ENCODE measurements at places on chromosomes 13 and 19.

GRCh38 chr13:45821811-45822210 lies 29.7 kb downstream of the SIAH3 start:
- no peak for DNase-seq

GRCh38 chr13:80386002-80386401 lies 45.1 kb upstream of the SPRY2 start:
- DNase-seq: no peak

DNA sequence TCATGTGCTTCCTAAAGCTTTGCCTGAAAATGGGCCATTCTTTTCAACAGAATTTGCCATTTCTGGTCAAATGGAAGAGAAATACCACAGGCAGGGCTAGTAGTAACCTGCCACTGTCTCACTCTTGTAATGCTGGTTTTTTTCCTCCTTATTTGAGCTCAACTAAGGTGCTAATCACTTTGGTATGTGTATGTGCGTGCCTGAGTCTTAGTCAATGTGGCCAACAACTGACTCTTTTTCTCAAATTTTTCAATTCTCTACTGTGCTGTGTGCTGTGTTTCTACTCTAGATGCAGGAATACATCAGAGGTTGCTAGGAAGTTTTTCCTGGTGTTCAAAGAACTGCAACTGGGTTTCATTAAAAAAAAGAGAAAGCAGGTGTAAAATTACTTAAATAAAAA lies 870.2 kb downstream of the EFNB2 start:
- DNase-seq: peak; percentile 69

DNA sequence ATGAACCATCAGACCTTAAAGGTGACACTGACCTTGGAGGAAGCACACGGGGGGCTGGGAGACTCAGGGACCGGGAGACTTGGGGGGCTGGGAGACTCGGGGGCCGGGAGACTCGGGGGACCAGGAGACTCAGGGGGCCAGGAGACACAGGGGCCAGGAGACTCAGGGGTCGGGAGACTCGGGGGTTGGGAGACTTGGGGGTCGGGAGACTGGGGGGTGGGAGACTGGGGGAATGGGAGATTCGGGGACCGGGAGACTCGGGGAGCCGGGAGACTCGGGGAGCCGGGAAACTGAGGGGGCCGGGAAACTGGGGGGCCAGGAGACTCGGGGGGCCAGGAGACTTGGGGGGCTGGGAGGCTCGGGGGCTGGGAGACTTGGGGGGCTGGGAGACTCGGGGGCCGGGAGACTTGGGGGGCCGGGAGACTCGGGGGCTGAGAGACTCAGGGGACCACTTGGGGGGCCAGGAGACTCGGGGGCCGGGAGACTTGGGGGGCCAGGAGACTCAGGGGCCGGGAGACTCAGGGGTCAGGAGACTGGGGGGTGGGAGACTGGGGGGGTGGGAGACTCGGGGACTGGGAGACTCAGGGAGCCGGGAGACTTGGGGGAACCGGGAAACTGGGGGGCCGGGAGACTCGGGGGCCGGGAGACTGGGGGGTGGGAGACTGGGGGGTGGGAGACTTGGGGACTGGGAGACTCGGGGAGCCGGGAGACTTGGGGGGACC lies 62.9 kb downstream of the RASA3 start:
- no peak for DNase-seq

- DNase-seq: no peak
Measured at GRCh38 chr13:114149774-114150740, 17.6 kb upstream of the RASA3 start.

- no peak for DNase-seq
Measured at GRCh38 chr19:940591-941291, 14.9 kb downstream of the ARID3A start.
